Karpas-422 (cell line): ENCODE measurements at places on chromosomes 3 and 15. TPM values are rescaled to one million over a fixed set of nuclear protein-coding genes. Genes with fewer than 3 reads are reported as not detected.

Gene CTSH
- total RNA-seq: 61.0 and 76.4 TPM in 2 replicates

Gene FEM1B
- 24.4 and 47.5 TPM in 2 replicates for total RNA-seq

Gene NXPE3
- total RNA-seq: 18.6 and 20.2 TPM in 2 replicates

Gene P2RY14
- not detected in 2 replicates for total RNA-seq

Gene ARPP21
- not detected in 2 replicates for total RNA-seq

Gene ROBO2
- total RNA-seq: 162 and 262 TPM in 2 replicates

Gene MESP2
- total RNA-seq: not detected in 2 replicates

Gene PSTPIP1
- 13.1 and 40.4 TPM in 2 replicates for total RNA-seq

Gene ZNF660
- 5.4 and 11.1 TPM in 2 replicates for total RNA-seq

Gene ACAP2
- total RNA-seq: 188 and 260 TPM in 2 replicates

Gene RNF13
- total RNA-seq: 58.4 and 161 TPM in 2 replicates

Gene SYNPR
- not detected in 2 replicates for total RNA-seq

Gene ECE2
- 0.15 TPM in 1 of 2 replicates, not detected in the other for total RNA-seq

Gene HRH1
- 6.2 and 9.6 TPM in 2 replicates for total RNA-seq

Gene IL20RB
- 1.1 and 3.2 TPM in 2 replicates for total RNA-seq

Gene CA12
- total RNA-seq: not detected in 2 replicates

Gene SNX33
- 0.07 TPM in 1 of 2 replicates, not detected in the other for total RNA-seq

Gene RASL12
- total RNA-seq: not detected in 2 replicates

Gene GABRR3
- not detected in 2 replicates for total RNA-seq

Gene FAM81A
- 0.76 TPM in 1 of 2 replicates, not detected in the other for total RNA-seq

Gene DOCK3
- total RNA-seq: 0.04 TPM in 2 replicates

Gene DUOX2
- total RNA-seq: 0.07 and 0.45 TPM in 2 replicates

Gene ALPK3
- under 0.01 and 0.07 TPM in 2 replicates for total RNA-seq

Gene NUSAP1
- 115 and 213 TPM in 2 replicates for total RNA-seq

Gene LRRN1
- total RNA-seq: not detected in 2 replicates

Gene CCR9
- not detected in 2 replicates for total RNA-seq

Gene TMEM158
- total RNA-seq: not detected in 2 replicates

Gene RAD51
- total RNA-seq: 8.6 and 11.4 TPM in 2 replicates
